ENCODE measurements at places on chromosomes 6 and 20. TPM values are rescaled to one million over a fixed set of nuclear protein-coding genes. Genes with fewer than 3 reads are reported as not detected.

The PROCR gene
- 8.8 TPM for polyA plus RNA-seq

The TRDN gene
- polyA plus RNA-seq, result 2.6 TPM

The CCN6 gene
- polyA plus RNA-seq, result 1.9 TPM

The COL12A1 gene
- polyA plus RNA-seq, result 71.4 TPM

The APCDD1L gene
- 9.4 TPM for polyA plus RNA-seq

GRCh38 chr6:24768361-24768760, 6.4 kb upstream of the GMNN start:
- no peak for DNase-seq

- no peak for DNase-seq
Observed at GRCh38 chr6:3816251-3816650, 32.9 kb upstream of the FAM50B start.

DNA sequence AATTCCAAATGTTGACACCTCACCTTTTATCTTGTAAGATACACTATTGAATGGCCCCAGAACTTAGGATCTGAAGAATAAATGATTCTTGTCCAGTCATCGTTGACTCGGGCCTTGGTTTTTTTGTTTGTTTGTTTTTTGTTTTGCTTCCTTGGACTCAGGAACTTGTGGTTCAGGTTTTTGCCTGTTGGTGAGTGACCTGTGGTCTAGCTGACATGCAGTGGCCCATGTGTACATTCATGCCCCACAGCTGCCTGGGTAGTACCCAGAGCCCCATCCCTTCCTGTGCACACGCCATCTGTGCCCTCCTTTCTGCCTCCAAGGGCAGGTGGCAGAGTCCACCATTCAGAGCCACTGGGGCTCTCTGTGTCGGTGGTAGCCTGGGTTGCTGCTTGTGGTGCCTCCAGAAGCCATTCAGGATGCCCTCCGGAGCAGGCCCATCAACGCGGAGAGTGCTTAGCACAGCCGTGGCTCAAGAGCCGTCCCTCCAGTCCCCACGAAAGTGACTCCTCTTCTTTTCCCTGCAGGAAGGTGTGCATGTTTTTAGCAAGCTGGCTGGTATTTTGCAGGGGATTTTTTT, 85.9 kb downstream of the SYNJ2 start:
- no peak for DNase-seq

DNA sequence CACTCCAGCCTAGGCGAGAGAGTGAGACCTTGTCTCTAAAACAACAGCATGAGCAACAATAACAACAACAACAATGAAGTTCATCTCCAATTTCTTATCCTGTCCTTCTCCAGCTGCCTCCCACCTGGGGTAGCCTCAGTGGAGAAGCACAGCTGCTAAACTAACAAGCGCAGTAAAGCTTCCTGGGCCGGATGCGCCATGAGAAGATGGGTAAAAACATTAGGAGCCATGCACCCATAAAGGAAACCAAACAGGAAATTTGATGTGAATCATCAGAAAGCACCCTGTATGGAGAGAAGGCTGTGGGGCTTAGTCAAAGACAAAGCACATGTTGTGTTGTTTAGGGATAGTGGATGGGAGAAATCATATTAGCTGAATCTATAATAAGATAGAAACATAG, 61.1 kb upstream of the CCN6 start:
- DNase-seq, result no peak

All from right renal cortex interstitium (tissue), 3 donors.